Ascending aorta (tissue), 2 donors: ENCODE measurements at places on chromosomes 11 and 22.

DNA sequence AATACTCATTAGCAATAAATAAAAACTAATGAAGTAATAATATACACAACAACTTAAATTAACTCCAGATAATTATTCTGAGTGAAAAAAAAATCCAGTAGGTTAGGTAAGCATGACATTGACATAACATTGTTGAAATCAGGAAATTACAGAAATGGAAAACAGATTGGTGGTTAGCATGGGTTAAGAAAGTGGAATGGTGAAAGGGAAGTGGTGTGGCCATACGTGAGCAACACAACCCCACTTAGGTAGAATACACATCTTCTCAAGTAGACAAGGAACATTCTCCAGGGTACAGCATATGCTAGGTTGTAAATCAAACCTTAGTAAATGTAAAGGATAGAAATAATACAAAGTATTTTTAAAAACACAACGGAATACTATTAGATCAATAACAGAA lies 30.2 kb upstream of the CLTCL1 start:
- no peaks in the 10 kb centered on the region for H3K4me1 ChIP-seq
- H3K27ac ChIP-seq: no peak overlapping the region
- no peaks in the 10 kb centered on the region for H3K36me3 ChIP-seq
- no peak overlapping the region for H3K4me3 ChIP-seq

DNA sequence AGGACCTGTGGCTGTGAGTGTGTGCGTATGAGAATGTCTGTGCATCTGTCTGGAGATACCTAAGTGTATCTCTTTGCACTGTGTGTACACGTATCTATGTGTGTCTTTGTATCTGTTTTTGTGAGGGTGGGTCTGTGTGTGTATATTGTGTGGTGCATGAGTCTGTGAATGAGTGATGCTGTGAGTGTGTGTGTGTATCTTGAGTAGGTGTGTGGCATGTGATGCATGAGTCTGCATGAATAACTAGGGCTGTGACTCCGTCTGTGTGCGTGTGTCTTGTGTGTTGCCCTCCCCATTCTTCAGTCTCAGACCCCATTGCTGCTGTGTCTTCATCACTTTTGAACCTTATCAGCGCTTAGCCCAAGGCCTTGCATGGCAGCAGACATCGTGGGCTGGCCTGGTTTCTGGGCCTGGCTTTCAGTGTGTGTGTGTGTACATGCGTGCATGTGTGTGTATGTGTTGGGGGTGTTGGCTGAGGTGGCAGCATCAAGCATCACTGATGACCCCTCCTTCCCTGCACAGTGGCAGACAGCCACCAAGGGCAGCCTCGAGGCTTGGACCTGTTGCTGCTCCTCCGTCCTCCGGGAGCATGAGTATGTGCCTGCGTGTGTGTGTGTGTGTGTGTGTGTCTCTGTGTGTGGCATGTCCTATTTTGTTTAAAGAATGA lies 1.4 kb downstream of the SGSM1 start:
- H3K27me3 ChIP-seq: no peaks in the 10 kb centered on the region
- DNase-seq: peak; percentile 15
- H3K4me3 ChIP-seq: peak overlapping the region; percentile 71
- H3K4me1 ChIP-seq: peaks cover 11% of the 10 kb centered on the region
- peak overlapping the region; percentile 92 for H3K27ac ChIP-seq

DNA sequence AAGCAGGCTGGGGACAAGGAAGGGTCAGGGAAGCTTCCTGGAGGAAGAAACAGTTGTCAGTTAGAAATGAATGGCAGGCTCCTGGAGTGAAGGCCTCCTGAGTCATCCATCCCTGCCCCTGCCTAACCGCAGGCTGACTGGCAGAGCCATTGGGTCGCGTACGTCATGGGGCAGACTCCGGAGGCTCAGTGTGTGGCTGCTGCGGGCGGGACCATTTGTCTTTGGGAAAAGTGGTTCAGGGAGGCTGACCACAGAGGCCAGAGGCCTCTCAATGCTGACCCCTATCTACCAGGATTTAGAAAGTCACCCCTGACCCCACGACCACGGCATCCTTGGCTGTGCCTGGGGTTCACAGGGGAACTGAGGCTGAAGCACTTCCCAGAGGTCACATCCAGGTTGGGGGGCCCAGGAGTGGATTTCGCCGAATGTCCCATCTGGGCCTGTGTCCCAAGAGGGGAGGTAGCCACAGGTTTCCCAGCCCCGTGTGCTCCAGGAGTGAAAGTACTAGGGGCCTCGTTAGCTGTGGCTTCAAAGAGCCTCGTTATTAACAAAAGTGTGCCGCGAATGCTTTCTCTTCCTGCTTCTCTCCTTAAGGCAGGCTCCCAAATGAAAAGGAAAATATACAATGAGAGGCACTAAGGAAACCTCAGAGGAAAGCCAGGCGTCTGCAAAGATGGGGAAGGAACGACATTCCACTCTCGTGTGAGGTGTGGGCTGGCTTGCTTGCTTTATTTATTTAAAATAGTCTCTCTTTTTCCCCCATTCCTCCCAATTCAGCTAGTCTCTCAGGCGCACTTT lies 58.9 kb downstream of the FLRT1 start:
- no peaks in the 10 kb centered on the region for H3K4me1 ChIP-seq
- H3K27ac ChIP-seq: no peak overlapping the region
- DNase-seq: no peak
- H3K36me3 ChIP-seq: no peaks in the 10 kb centered on the region
- no peak overlapping the region for H3K4me3 ChIP-seq

DNA sequence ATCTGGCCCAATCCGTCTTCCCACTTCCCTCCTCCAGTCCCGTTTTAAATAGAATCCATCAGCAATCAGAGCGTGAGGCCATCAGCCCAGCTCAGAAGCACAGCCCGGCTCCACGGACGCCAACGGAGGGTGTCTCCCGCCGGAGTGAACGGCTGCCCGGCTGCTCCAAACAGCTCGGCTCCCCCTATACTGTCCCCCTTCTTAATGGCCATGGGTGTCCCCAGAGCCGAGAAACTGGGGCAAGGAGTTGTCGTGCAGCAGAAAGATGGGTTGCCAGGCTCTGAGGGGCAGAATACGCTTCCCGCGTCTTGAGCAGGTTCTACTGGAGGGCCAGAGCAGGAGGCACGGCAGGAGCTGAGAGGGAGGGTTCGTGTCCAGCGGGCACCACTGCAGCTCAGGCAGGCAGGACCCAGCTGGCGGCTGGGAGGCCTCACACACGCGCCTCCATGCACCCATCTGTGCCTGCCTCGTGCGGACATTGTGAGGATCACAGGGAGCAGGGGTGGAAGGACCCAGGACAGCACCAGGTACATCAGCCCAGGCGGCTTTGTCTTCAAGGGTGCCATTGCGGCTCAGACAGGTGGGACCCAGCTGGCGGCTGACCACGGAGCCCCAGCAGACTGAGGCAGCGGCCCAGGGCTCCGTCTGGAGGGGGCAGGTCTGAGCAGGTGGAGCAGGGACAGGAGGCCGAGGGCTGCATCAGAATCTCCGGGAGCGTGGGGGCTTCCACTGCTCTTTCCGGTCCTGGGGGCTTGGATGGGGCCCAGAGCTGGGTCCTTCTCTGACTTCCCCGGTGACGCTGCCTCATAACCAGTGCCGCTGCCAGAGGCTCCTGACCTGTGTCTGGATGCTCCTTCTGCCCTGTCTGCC lies 882.7 kb downstream of the BRD1 start:
- H3K36me3 ChIP-seq: no peaks in the 10 kb centered on the region
- no peaks in the 10 kb centered on the region for H3K27me3 ChIP-seq
- DNase-seq: no peak
- no peak overlapping the region for H3K27ac ChIP-seq

- H3K4me1 ChIP-seq: no peaks in the 10 kb centered on the region
- DNase-seq: no peak
- H3K27ac ChIP-seq: no peak overlapping the region
- H3K36me3 ChIP-seq: peaks cover 8% of the 10 kb centered on the region
- H3K27me3 ChIP-seq: no peaks in the 10 kb centered on the region
- no peak overlapping the region for H3K4me3 ChIP-seq
Measured at GRCh38 chr22:25363474-25363873, 144.0 kb downstream of the CRYBB2 start.

DNA sequence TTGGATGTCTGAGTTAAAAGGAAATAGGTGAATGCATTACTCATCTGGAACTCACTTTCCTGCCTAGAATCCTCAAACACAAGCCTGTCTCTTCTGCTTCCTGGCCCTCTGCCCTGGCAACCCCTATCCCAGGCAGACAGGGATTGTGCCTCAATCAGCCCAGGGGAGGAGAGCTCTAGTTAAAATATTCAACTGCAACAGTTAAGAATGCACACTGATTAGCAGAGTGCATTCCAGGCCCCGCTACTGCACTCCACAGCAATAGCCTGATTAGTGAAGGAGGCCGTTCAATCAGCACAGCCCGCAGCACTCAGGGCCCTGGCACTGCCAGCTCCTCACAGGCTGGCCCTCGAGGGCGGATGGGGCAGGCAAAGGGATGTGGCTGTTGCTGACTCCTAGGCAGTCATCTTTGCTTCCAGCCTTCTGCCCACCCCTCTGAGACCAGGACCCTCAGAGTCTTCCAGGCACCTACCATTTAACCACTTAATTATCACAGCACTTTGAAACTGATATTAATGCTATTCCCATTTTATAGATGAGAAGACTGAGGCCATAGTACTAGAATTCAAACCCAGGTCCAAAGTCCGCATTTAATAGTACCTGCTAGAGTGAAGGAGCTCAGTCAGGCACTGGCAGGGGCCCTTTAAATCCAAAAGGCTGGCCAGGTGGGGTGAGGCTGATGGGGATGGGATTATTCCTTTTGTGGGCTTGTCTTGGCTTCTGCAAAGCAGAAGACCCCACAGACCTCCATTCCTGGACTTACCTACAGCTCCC lies 435.3 kb downstream of the SOX6 start:
- no peaks in the 10 kb centered on the region for H3K4me1 ChIP-seq
- H3K4me3 ChIP-seq: no peak overlapping the region
- no peak overlapping the region for H3K27ac ChIP-seq
- no peaks in the 10 kb centered on the region for H3K36me3 ChIP-seq

DNA sequence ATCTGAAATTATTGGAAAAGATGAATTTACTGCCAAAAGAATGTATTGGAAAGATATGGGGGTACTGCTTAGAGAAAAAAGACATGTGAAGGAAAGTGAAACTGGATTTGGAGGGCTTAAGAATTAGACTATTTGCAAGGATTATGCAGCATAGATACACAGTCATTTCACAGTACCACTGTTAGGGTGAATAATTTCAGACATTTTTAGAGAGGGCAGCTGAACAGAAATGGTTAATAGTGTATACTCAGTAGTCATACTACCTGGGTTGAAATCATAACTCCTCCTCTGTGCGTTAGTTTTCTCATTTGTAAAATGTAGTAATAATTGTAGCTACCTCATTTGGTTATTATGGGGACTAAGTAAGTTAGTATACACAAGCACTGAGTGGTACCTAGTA lies 33.0 kb downstream of the GAS2 start:
- H3K4me1 ChIP-seq: no peaks in the 10 kb centered on the region
- no peak for DNase-seq
- H3K4me3 ChIP-seq: no peak overlapping the region
- H3K27me3 ChIP-seq: no peaks in the 10 kb centered on the region
- H3K36me3 ChIP-seq: no peaks in the 10 kb centered on the region
- no peak overlapping the region for H3K27ac ChIP-seq

GRCh38 chr11:59866397-59866796 lies at the start of gene TCN1:
TSS of gene TCN1 (minus strand) at chr11:59866487. CDS start at chr11:59866470, 17 bp downstream.
- H3K27ac ChIP-seq: no peak within 1 kb of the TSS
- H3K4me3 ChIP-seq: no peak within 1 kb of the TSS
- no peaks in the 10 kb centered on the region for H3K27me3 ChIP-seq

DNA sequence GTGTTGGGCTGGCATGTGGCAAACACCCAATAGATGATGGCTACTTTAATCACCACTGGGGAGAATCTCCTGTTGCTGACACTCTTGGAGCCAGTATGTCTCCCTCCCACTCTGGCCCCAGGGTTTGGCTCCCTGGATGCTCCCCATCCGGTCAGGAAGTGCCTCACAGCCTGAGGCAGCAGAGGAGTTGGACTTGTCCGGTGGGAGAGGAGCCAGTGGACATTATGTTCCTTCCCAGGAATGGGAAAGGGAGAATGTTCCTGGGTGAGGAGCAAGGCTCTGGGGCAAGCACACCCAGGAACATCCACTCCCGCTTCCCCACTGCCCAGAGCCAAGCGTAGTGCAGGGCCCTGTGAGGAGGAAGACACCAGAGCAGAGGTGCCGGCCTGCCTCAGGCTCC lies 84.6 kb upstream of the NAV2 start:
- H3K27ac ChIP-seq: peak overlapping the region; percentile 84
- no peaks in the 10 kb centered on the region for H3K36me3 ChIP-seq
- DNase-seq: peak; percentile 96
- peaks cover 12% of the 10 kb centered on the region for H3K4me1 ChIP-seq
- H3K27me3 ChIP-seq: no peaks in the 10 kb centered on the region
- no peak overlapping the region for H3K4me3 ChIP-seq

DNA sequence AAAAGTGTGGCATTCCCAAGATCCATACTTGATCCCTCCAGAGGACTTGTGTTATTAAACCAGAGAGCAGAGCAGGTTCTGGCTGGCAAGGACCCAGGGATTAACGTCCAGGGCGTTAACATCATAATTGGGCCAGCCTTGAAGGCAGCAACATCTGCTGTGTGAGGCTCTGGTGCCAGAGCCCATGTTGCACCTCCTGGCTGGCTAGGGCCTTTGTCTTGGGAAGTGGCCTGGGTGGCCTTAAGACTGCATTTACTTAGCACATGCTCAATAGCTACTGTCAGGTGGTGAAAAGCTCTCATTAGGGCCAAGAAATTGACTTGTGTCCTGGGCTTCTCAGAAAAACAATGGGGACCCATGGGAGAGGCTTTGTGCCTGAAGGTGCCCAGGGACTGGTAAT lies 66.6 kb downstream of the CACNG2 start:
- H3K36me3 ChIP-seq: no peaks in the 10 kb centered on the region
- no peak overlapping the region for H3K4me3 ChIP-seq

- H3K27ac ChIP-seq: peak overlapping the region; percentile 48
- H3K4me3 ChIP-seq: no peak overlapping the region
- no peaks in the 10 kb centered on the region for H3K27me3 ChIP-seq
- H3K4me1 ChIP-seq: peaks cover 73% of the 10 kb centered on the region
- H3K36me3 ChIP-seq: no peaks in the 10 kb centered on the region
Measured at GRCh38 chr11:47518212-47518964, 34.5 kb downstream of the CELF1 start.

- H3K4me3 ChIP-seq: no peak overlapping the region
- no peaks in the 10 kb centered on the region for H3K36me3 ChIP-seq
- H3K27ac ChIP-seq: no peak overlapping the region
- H3K4me1 ChIP-seq: no peaks in the 10 kb centered on the region
- no peak for DNase-seq
- H3K27me3 ChIP-seq: no peaks in the 10 kb centered on the region
Measured at GRCh38 chr11:58285483-58286040, 17.5 kb upstream of the OR10W1 start.

GRCh38 chr22:41709341-41709740 lies 10.0 kb downstream of the MEI1 start:
- H3K27ac ChIP-seq: no peak overlapping the region
- no peaks in the 10 kb centered on the region for H3K36me3 ChIP-seq
- no peaks in the 10 kb centered on the region for H3K4me1 ChIP-seq
- no peak for DNase-seq
